Fibroblast of the conjunctiva (primary cell): ENCODE measurements at places on chromosomes 6 and 20.

- no peak for DNase-seq
Observed at GRCh38 chr6:166650824-166651807, 24.1 kb upstream of the RPS6KA2 start.

DNA sequence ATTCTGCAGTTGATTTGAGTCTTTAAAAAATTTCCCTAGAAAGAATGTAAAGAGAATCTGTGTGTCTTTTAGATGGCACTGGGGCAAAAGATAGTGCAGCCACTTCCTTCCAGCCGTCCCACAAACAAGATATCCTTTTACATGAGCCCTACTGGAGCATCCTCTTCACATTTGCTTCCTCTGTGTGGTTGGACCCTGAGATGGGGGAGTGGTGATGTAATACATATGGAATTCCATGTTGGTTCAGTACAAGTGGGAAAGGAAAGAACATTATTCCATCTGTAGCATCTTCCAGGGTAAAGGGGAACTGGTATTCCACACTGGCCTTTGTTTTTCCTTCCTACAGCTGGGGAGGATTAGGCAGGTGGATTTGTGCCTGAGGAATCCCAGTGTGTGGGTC lies 78.9 kb upstream of the ISM1 start:
- no peak for DNase-seq

DNA sequence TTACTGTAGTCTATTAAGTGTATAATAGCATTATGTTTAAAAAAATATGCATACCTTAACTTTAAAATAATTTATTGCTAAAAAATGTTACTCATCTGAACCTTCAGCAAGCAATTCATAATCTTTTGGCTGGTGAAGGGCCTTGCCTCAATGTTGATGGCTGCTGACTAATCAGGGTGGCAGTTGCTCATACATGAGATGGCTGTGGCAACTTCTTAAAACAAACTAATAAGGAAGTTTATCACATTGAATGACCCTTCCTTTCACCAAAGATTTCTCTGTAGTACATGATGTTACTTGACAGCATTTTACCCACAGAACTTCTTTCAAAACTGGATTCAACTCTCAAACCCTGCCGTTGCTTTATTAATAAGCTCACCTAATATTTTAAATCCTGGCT lies 84.0 kb downstream of the TASP1 start:
- DNase-seq, result no peak

DNA sequence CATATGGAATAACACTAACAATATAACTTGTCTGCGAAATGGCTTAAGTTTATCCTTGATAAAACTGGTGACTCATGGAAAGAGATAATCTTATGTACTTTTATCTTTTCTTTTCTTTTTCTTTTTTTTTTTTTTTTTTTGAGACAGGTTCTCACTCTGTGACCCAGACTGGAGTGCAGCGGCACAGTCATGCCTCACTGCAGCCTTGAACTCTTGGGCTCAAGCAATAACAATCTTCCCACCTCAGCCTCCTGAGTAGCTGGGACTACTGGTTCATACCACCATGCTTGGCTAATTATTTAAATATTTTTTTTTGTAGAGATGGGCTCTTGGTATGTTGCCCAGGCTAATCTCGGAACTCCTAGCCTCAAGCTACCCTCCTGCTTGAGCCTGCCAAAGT lies 68.1 kb upstream of the SCGN start:
- DNase-seq, result no peak

GRCh38 chr20:44008806-44009678 lies 94.4 kb downstream of the TOX2 start:
- no peak for DNase-seq
